ENCODE measurements at places on chromosomes 11 and 22.

GRCh38 chr11:57980201-57980600 is 43.5 kb upstream of the OR9Q1 start:
- DNase-seq: no peak

DNA sequence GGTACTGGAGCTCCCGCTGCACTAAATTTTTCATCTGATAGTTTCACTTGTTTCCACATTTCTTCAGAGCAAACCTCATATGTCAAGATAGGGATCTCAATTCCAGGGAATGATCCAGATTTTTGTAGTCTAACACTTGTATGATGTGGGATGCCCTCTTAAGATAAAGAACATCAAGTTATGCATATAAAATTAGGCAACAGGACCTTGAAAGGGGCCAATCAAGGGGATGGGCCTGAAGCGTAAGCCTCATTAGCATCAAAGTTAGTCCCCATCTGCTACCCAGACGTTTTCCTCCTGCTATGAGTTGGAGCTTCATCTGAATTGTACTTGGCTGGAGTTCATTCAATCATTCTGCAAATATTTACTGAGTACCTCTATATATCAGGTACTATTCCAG is 17.5 kb downstream of the PDGFD start:
- DNase-seq: no peak

- DNase-seq: no peak
Observed at GRCh38 chr11:44550123-44550522, 15.3 kb upstream of the CD82 start.

DNA sequence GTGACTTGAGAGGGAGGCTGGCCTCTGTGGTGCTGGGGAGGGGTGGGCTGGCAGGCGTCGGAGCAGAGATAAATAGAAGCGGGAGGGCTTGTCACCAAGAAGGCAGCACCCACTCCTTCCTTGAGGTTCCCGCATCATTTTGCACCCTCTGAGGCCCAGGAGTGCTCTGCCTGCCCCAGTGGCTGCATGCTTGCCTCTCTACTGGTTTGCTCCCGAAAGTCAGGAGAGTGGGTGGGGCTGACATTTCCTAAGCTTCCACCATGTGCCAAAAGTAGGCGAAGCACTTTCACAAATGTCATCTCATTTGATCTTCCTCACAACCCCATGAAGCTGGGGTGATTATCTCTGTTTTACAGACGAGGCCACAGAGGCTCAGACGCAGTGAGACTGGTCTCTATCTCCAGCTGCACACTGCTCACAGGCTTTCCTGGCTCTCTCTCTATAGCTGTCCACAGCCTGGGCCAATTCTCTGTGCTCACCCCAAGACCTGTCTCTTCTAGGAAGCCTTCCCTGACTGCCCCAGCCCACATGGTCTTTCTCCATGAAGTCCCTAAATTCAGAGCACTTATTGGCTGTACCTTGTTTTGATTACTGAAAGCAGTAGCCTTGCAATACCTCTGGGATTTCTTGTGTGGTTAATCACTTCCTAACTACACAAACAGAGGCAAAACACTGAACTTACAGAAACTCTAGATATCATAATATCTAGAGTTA is 2.6 kb upstream of the UCP3 start:
- no peak for DNase-seq

GRCh38 chr11:17077240-17077519 is 287 bp downstream of the RPS13 start:
- DNase-seq: no peak

DNA sequence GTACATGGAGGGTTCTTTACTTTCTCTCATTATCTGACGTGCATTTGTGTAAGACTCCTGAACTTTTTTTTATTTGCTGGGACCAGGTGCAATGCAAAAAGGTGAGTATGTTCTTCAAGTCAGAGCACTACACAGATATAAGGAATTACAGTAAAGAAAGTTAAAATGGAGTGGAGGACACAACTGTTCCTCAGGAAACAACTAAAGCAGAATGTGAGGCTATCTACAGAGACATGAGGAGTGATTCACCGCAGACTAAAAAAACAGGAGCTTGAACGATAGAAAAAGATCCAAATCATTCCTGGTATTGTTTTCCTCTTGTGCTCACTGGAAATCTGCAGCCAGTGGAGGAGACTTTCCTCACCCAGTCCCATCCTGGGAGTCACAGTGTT is 106.2 kb downstream of the ABTB2 start:
- DNase-seq: peak; percentile 11

DNA sequence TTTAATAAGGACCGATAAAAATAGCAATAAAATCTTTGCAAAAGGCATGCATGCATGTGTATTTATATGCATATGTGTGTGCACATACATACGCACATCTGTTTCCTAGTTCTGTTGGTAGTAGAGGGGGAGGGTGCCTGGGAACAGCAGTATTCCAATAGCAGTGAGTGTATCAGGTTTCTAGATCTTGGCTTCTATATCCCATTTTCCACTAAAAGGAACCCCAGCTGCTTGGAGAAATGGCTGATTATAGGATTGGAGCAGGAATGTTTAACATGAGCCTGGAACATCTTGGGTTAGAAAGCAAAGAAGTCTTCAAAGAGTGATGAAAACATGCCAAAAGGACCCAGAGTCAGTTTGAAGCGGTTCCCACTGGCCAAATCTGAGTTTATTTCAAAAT is 21.0 kb downstream of the TNRC6B start:
- DNase-seq: no peak

DNA sequence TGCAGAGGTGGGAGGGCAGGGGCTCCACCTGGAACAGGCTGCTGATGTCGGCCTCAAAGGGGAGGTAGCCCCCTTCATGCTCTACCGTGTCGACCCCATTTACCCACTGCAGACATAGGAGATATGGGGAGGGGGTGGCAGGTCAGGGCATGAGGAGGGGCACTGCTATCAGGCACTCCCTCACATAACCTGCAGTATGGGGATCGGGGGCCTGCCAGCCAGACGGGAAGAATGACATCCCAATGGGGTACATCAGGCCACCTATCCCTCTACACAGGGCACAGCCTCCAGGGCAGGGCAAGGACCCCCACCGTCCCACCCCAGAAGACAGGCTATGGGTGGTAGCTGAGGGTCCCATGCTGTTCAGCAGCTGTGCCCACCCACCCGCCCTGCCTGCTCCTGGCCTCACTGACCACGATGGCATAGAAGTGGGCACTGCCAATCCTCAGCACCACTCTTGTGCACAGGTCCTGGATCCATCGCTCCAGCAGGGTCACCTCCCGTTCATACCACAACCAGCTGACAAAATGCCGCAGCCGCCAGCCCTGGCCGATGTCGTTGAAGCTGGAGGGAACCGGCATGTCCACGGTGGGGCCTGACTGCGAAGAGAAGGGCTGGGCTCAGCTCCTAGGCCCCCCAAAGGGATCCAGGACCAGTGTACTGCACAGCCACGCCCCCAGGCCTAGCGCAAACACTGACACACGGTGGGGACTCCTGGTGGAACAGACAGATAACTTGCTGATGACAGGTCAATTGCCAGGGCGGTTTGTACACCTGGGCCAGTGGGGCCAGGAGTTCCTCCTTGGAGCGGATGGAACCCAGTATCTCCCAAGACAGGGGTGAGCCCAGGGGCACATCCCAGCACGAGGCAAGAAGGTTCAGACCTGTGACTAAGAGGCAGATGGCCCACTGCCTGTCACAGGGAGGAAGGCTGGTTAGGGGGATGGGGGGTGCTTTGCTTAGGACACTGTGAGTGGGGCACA is 24.1 kb downstream of the RGL4 start:
- no peak for DNase-seq

- no peak for DNase-seq
Observed at GRCh38 chr11:64264371-64264852, 13.1 kb downstream of the PLCB3 start.

- DNase-seq: no peak
Observed at GRCh38 chr11:64008914-64009633, 22.8 kb downstream of the OTUB1 start.

- no peak for DNase-seq
Observed at GRCh38 chr11:43547430-43547831, 133.1 kb upstream of the HSD17B12 start.
